Activated CD4-positive, alpha-beta memory T cell treated with anti-CD3 and anti-CD28 coated beads for 36 hours (primary cell): ENCODE measurements at places on chromosomes 11 and 22.

DNA sequence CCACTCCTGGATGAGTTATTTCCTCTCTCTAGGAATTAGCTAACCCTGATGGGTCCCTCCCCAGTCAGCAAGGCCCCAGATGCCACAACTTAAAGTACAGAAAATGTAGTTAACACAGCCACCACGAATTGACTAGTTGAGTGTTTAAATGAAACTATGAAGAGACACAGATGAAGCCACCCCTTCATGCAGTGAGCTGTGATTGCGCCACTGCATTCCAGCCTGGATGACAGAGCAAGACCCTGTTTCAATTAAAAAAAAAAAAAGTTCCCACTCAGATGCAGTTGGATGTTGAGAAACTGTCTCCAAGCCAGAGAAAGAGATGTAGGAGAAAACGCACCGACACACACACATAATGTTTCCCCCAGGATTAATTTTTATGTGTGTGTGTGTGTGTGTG lies 53.3 kb downstream of the SCN3B start:
- peaks cover 35% of the 10 kb centered on the region for H3K36me3 ChIP-seq
- H3K4me3 ChIP-seq = no peak overlapping the region
- no peaks in the 10 kb centered on the region for H3K4me1 ChIP-seq
- DNase-seq = no peak
- no peak overlapping the region for H3K27ac ChIP-seq

GRCh38 chr22:35995348-35995747 lies 33.3 kb downstream of the RBFOX2 start:
- peaks cover 5% of the 10 kb centered on the region for H3K27me3 ChIP-seq
- H3K4me1 ChIP-seq = no peaks in the 10 kb centered on the region
- no peak overlapping the region for H3K27ac ChIP-seq
- no peak overlapping the region for H3K4me3 ChIP-seq

DNA sequence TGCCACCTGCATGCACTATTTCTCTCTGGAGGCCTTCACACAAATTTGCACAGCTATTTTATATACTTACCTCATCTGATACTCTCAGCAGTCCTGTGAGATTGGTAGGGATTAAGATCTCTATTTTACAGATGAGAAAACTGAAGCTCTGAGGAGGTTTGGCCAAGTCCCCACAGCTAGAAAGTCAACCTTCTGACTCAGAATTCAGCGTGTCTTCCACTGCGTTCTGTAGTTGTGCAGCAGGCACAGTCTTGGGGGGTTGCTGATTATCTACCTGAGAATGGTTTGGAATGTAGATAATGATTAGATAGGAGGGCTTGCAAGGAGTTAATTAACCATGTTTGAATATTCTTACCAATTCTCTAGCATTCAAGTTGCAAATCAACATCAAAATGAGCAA lies 2.5 kb upstream of the SORL1 start:
- DNase-seq = peak; percentile 41
- H3K4me3 ChIP-seq = peak overlapping the region; percentile 31
- peaks cover 83% of the 10 kb centered on the region for H3K4me1 ChIP-seq
- peak overlapping the region; percentile 83 for H3K27ac ChIP-seq

DNA sequence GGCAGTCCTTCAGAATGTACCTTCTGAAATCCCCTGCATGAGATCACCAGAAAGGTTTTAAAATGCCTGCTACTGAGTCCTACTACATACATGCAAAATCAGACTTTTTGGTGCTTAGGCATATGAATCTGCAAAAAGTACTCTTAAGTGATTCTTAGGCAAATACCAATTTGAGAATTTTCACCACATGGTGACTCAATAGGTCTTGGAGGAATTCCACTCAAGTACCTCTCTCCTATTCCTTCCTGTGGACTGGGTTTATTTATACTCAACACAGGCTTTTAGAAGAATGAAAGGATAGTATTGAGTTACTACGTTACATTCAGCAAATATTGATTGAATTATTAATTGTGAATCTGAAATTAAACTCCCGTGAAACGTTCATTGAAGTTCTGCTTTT lies 223.9 kb downstream of the CNTN5 start:
- no peak overlapping the region for H3K27ac ChIP-seq
- H3K4me3 ChIP-seq = no peak overlapping the region
- DNase-seq = no peak
- H3K4me1 ChIP-seq = no peaks in the 10 kb centered on the region
- no peaks in the 10 kb centered on the region for H3K27me3 ChIP-seq
- no peaks in the 10 kb centered on the region for H3K36me3 ChIP-seq

- H3K27ac ChIP-seq = no peak overlapping the region
- no peak overlapping the region for H3K4me3 ChIP-seq
- no peak for DNase-seq
- no peaks in the 10 kb centered on the region for H3K36me3 ChIP-seq
- no peaks in the 10 kb centered on the region for H3K4me1 ChIP-seq
- peaks cover 7% of the 10 kb centered on the region for H3K27me3 ChIP-seq
Measured at GRCh38 chr11:86717817-86718501, 45.5 kb upstream of the ME3 start.

- no peak overlapping the region for H3K4me3 ChIP-seq
- H3K4me1 ChIP-seq = no peaks in the 10 kb centered on the region
Measured at GRCh38 chr11:27626269-27626937, 73.9 kb downstream of the BDNF start.

DNA sequence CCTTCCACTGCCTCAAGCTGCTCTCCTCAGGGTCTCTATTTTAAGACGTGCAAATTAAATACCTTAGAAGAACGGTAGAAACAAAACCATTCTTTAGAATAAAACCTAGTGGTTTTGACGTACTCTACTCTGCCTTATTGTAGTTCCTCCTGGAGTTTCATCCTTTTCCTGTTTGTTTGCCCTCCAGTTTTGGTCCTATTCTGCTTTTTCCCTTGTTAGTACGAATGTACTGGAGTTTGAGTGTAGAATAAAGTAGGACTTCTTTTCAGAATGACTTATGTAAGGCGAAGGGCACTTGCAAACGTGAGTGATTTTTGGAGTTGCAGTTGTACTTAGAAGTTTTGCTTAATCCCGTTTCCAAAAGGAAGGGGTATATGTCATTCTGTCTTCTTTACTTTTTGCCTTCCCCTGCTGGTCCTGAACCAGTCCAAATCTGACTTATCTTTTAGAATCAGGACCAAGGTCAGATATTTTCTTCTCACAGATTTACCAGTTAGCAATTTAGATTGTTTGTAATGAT lies 1.4 kb downstream of the SIK2 start:
- peak overlapping the region; percentile 91 for H3K4me3 ChIP-seq
- H3K36me3 ChIP-seq = no peaks in the 10 kb centered on the region
- H3K4me1 ChIP-seq = peaks cover 28% of the 10 kb centered on the region
- no peaks in the 10 kb centered on the region for H3K27me3 ChIP-seq

DNA sequence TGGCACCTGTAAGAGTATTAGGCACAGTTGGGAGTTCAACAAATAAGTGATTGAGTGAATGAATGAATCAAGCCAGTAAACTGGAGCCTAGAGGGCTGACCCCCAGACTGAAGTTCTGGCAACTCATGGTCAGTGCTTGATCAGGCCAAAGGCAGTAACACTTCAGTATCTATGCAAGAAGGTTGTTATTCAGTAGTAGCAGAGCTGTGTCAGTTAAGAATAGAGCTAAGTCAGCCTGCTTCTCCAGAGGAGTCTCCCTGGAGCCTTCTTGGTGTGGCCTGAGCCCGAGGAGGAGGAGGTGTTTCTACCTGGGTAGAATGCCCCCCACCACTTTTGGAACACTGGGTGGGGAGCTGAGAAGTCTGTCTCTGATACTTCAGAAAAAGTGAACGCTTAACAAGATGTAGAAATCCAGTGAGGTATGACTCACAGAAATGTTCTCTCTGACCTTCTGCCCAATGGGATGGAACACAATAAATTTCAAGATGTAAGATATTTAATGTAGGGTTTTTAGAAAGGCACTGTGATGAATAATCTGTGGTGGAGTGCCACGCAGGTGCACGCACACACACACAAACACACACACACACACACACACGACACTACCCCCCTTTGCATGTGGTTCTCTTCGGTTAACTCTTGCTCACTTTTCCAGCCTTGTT lies 219.9 kb downstream of the HIPK3 start:
- no peak overlapping the region for H3K4me3 ChIP-seq
- H3K27ac ChIP-seq = no peak overlapping the region
- no peaks in the 10 kb centered on the region for H3K4me1 ChIP-seq
- no peak for DNase-seq
- H3K36me3 ChIP-seq = no peaks in the 10 kb centered on the region
- peaks cover 15% of the 10 kb centered on the region for H3K27me3 ChIP-seq

- H3K27ac ChIP-seq = no peak overlapping the region
- no peak overlapping the region for H3K4me3 ChIP-seq
- DNase-seq = no peak
- peaks cover 4% of the 10 kb centered on the region for H3K27me3 ChIP-seq
Measured at GRCh38 chr22:19680911-19681862, 33.1 kb upstream of the SEPTIN5 start.
